H7 (cell line): ENCODE measurements at places on chromosomes 11 and 22. TPM values are rescaled to one million over a fixed set of nuclear protein-coding genes. Genes with fewer than 3 reads are reported as not detected.

GRCh38 chr11:2687782-2688191, 12.0 kb downstream of the KCNQ1OT1 start:
- peak; percentile 82 for DNase-seq

DNA sequence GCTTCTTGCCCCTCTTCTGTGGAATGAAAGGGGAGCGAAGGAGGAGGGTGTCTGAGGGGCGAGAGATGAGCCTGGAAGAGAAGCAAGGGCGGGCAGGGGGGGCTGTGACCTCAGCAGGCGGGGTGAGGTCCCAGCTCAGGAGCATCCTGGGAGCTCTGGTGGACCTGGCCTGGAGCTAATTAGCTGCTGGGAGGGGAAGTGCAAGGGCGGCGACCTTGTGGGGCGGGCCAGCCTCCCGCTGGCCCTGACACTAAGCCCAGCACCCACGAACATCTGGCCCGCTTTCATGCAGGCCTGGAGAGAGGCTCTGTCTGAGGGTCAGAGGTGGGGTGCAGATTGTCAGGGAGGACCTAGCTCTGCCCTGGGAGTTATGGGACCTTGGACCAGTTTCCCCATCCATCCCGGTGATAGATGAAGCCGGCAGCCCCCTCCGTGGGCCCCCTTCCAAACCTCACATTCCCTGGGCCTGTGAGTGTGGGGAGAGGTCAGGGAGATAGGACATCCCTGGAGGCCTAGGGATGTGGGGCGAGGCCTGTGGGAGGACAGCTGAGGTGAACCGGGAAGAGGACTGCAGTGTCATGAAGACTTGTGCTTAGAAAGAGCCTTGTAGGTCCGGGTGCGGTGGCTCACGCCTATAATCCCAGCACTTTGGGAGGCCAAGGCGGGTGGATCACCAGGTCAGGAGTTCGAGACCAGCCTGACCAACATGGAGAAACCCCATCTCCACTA, 28.5 kb upstream of the CD82 start:
- peak; percentile 38 for DNase-seq

GRCh38 chr11:1699771-1700170, 2.8 kb downstream of the KRTAP5-6 start:
- no peak for DNase-seq

DNA sequence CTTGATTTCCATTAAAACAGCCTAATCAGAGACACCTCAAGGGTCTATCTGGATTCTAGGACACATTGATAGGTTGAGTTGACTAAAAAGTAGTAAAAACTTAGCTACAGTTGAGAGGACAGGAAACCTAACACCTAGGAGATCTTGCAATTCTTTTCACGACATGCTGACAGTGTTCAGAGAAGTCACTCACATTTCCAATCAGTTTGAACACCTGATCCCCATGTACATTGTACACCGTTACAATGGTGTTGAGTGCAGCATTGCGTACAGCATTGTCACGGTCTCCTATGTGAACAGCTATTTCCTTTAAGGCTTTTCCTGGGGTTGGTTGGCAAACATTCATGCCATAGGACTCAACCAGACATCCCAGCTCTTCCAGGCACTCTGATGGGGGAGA, 42.8 kb downstream of the F2 start:
- no peak for DNase-seq

DNA sequence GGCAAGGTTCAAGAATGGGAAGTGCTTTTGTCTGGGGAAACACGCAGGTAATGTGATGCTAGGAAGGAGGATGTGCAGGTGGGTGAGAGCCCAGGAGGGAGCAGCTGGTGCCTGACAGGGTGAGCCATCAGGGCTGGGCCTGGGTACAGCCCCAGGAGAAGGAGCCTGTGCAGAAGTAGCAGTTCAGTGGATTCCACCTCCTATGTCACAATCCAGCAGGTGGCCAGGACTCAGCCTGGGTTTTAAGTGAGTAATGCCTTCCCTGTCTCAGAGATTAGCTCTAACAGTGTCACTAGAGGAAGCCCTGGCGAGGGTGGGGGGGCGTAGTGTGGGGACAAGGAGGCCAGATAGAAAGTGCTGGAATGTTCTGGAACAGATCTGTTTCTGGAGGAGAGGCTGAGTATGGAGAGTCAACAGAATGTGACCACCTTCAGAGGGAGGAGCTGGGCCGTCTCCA, 8.1 kb downstream of the RIC8A start:
- no peak for DNase-seq

DNA sequence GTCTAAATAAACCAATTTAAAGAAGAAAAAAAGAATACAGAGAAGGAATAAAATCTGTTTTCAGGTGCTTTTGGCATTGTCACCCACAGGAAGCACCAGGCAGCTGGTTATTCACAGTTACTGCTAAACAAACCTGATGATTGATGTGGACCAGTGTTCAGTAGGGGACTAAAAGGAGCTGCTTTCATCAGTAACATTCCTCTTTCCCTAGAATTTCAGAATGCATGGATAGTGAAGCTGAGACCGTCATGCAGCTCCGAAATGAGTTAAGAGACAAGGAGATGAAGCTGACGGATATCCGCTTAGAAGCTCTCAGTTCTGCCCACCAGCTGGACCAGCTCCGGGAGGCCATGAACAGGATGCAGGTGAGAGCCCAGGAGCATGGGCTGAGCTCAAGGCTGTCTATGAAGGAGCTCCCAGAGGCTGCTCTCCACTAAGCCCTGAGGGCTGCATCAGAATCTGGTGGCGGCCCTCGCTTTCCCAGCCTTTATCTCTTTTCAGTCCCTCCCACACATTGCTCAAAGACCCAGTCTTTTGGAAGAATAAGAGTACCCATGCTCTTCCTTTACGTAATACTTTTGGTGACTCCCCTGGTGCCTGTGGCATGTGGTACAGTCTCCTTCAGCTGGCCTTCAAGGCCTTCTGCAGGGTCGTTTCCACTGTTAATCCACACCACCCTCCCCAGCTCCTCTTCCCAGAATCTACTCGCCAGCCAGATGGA, 69.5 kb downstream of the DBX1 start:
- DNase-seq = no peak

- DNase-seq = no peak
Measured at GRCh38 chr22:28222976-28223745, 304.1 kb upstream of the PITPNB start.

GRCh38 chr11:116847612-116848011, 10.2 kb upstream of the APOA1 start:
- no peak for DNase-seq

GRCh38 chr11:109547356-109548027, 125.5 kb downstream of the C11orf87 start:
- no peak for DNase-seq

The TRIM48 gene
- not detected in 2 replicates for total RNA-seq

The SSH3 gene
- 23.6 and 30.2 TPM in 2 replicates for total RNA-seq

The ABCG4 gene
- 0.31 and 0.37 TPM in 2 replicates for total RNA-seq

The UBASH3B gene
- total RNA-seq = 8.1 and 15.9 TPM in 2 replicates
